Daoy (cell line): ENCODE measurements at places on chromosomes 7 and 10.

DNA sequence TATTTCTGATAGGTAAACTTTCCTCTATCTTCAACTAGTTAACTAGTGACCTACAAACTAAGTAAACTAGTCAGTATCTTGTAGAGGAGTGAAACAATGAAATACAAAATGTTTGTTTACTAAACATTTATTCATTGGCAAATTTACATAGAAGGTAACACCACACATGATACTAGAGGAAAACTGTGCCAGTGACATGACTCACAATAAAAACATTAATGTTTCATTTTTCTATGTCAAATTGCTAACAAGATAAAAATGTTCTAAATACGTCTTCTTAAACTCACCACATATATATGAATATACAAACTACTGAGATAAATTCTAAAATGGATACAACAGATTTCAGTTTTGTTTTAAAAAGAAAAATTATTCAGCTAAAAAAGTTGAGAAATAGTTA is 471.3 kb downstream of the PARD3 start:
- no peak for DNase-seq

DNA sequence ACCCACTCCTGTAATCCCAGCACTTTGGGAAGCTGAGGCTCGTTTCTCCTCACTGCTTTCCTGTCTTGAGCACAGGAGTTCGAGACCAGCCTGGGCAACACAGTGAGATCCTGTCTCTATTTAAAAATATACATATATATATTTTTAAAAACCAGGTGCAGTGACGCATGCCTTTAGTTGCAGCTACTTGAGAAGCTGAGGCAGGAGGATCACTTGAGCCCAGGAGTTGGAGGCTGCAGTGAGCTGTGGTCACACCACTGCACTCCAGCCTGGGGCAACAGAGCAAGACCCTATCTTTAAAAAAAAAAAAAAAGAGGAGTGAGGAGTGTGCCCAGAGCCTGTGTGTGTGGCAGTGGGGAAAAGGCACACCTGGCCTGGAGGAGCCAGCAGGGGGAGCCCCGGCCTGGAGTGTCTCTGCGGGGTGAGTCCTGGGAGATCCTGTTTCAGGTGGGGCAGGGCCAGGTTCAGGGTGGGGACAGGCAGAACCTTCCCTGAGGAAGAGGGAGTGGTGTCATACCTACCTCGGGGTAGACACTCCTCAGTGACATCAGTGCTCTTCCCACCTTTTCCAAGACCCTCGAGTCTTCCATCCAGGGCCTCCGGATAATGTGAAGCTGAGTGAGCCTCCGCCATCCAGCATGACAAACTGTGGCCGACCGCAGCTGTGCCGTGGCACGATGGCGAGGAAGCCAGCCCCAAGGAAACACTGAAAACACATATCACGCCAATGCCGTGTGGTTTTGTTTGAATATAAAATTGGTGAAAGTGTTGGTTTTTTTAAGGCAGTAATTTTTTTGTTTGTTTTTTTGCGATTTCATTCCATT is 9.0 kb upstream of the ARPC1B start:
- peak; percentile 42 for DNase-seq

- no peak for DNase-seq
Observed at GRCh38 chr7:112336261-112336660, 114.0 kb upstream of the IFRD1 start.

DNA sequence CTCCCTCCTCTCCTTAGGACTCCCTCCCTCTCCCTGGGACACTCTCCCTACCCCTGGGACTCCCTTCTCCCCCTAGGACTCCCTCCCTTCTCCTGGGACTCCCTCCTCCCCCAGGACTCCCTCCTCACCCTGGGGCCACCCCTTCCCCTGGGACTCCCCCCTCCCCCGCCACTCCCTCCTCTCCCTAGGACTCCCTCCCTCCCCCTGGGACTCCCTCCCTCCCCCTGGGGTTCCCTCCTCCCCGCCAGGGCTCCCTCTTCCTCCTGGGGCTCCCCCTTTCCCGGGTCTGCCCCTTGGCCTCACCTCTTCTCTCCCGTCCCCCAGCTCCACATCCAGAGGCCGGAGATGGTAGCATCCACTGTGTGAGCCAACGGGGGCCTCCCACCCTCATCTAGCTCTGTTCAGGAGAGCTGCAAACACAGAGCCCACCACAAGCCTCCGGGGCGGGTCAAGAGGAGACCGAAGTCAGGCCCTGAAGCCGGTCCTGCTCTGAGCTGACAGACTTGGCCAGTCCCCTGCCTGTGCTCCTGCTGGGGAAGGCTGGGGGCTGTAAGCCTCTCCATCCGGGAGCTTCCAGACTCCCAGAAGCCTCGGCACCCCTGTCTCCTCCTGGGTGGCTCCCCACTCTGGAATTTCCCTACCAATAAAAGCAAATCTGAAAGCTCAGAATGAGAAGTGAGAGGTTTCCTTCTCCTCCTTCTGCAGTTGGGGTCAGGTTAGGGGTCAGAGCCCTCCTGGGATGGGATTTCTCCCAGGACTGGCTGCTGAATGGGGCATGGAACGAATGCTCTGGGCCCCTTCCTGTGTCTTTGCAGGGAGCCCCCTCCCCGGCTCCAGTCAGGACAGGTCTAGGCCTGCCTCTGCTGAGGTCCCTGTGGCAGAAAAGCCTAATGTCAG is 1.4 kb upstream of the MUC17 start:
- peak; percentile 19 for DNase-seq

DNA sequence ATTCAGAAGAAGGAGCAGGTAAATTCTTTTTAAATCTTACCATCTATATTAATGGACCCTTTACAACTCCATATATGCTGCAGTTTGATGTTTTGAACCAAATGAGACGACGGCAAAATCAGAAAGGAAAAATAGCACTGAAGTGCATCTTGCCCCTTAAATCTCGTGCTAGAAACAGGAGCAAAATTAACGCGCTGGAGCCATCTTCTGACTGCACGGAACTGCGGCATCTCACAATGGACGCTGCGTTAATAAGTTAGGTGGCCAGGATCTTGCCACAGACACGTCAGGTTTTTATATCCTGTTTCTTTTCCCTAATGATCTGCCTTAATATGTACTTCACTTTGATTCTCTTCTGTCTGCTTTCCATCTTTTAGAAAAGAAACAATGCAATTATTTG is 354.5 kb downstream of the TFEC start:
- DNase-seq: peak; percentile 71

DNA sequence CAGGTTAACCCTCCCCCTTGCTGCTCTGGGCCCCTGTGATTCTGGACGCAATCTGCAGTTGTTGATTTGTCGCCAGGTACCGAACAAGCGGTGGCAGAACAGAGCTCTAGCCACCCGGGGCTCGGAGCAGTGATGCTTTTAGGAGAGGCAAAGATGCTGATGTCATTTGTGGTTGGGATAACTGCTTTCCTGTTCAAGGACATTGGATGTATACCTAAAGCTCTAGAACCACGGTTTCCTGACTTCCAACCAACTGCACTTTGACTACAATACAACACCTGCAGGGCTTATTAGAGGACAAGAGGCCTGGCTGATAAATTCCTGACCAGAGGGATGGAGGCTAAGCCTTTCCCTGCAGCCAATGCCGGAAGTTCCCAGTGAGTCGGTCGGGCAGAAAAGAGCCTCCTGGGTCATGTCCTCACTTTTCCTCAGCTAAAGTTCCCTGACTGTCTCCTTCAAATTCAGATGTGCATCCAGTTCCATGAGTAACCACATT is 6.5 kb upstream of the RBM20 start:
- DNase-seq: no peak

DNA sequence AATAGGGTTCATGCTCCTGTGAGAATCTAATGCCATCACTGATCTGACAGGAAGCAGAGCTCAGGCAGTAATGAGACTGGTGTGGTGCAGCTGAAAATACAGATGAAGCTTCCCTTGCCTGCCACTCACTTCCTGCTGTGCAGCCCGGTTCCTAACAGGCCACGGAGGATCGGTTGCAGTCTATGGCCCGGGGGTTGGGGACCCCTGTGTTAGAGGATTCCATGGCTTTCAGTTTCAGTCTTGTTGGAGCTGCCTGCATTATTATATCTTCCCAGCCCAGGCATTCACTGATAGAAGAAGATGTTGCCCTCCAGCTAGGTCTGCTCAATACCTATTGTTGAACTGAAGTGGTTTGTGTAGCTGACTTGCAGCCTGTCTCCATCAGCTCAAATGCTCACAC is 1298.8 kb downstream of the TYW1 start:
- no peak for DNase-seq

- peak; percentile 30 for DNase-seq
Observed at GRCh38 chr10:12067336-12067735, 1.4 kb upstream of the DHTKD1 start.

DNA sequence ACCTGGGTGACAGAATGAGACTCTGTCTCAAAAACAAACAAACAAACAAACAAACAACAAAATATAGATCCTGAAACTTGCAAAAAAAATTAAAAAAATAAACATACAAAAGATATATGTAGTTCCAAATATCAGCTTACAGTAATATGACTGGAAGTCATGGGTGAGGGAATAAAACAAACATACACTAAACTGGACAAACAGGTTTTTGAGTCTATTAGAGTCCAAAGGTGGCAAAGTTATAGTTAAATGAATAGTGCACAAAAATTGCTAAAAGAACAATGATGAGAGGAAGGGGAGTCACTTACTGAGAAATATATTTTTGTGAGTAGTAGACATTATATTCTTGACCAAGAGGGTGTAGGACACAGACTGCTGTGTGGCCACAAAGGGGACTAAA is 16.7 kb upstream of the RSBN1L start:
- DNase-seq: no peak

DNA sequence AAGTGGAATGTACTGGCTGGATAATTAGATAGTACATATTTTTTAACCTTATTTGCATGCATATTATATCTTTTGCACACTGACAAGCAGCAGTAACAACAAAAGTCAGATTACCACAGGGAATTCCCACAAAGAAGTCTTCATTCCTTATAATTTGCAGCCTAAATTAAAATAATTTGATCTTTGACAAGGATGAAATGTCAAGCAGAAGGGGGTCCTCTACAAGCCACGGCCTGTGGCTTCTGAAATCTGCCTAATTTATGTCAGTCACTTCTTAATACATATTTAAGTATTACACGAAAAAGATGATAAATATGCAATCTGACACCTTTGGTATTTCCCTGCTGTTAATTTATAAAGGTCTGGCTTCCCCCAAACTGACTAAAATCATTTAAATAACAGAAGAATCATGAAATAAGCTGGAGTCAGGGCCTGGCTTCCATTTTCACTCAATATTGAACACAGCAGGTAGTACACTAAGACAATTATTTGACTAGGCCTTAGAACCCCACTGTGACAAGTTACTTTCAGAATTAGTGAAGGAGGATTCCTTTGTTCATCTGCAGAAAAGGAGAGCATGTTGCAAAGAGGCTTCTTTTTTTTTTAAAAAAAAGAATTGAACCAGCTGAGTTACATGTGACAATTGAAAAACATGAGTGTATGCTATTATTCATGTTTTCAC is 351.1 kb upstream of the ETV1 start:
- DNase-seq: no peak

DNA sequence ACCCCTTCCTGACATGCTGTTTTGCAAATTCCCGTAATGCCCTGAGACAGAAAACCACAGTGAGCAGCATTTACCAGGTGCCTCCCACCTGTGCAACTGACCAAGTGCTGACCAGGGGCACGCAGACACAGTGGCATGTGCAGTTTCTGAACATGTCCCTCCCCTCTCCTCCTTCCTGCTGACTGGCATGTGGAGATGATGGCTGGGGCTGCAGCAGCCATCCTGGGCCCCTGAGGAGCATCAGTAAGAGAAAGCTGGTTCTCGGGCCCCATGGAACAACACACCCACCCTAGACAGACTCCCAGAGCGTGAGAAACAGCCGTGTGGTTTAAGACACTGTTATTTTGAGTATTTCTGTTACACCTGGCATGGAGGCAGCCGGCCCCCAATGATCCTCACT is 66.2 kb upstream of the PDGFA start:
- no peak for DNase-seq

DNA sequence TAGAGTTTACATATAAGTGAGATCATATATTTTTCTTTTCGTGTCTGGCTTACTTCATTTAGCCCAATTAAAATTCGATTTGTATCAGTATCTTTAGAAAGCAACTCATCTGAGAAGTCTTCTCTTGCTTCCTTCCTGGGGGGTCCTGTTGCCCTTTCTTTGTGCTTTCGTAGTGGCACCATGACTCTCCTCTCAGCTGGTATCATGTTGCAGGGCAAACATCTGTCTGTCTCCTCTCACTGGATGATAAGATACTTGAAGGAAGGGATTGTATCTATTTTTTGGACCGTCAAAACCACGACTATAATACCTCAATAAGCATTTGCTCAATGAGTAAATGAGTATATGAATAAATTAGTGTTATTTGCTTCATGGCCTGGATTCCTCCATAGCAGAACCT is 382.5 kb upstream of the SORCS1 start:
- DNase-seq: no peak

DNA sequence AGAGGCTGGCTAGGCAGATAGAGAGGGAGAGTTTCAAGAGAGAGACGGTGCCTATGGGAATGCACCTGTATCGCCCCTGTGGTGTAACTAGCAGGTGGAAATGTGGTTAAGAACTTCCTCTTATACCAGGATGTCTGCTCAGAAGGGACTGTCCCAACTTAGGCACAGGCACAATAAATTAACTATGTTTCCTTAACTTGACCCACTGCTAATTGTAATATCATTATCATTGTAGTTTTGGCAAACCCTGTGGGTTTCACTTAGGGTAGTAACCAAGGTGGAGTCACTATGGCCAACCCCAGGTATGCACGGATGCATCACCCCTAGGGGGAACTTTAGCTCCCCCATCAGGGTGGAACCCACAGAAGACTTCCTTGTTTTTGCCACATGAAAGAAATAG is 455.7 kb downstream of the DGKB start:
- DNase-seq: no peak

GRCh38 chr10:34175121-34175520 is 640.0 kb downstream of the PARD3 start:
- no peak for DNase-seq

- DNase-seq: no peak
Observed at GRCh38 chr10:127737563-127738511, 852 bp downstream of the FOXI2 start.

- no peak for DNase-seq
Observed at GRCh38 chr10:20596911-20597310, 300.2 kb downstream of the NEBL start.

DNA sequence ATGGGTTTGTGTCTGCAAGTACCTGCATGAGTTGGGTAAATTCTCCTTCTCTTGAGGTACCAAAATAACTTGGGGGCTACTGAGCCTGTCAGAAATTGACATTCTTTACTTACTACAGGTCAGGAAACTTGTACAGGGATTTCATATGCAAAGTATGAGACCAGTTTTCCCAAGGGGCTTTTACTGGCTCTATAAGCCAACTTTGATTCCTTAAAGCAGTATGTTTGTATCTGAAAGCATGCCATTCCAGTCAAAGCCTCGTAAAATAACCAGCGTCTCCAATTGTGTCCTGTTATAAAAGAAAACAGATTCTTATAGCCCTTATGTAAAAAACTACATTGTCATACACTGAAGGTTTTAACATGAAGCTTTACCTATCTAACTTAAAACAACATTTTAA is 90.2 kb downstream of the ZNF467 start:
- no peak for DNase-seq
